ENCODE measurements at places on chromosomes 1 and 21.

GRCh38 chr1:39936724-39937491, 18.0 kb upstream of the MFSD2A start:
- no peak for DNase-seq

DNA sequence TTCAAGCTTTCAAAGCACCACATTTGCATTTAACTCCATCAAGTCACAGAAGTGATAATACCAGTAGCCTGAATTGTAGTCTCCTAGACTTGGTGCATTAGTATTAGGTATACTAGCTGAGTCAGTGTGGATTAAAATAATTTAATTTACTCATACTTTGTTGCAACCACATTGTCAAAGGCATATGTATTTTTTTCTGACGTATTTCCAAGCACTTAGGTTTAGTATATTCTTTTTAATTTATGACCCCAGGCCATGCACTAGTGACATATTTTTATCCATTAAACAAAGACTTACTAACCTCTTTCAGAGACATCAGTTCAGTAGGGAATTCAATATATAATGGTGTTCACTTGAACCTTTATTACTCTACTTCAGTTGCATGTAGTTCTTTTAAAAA, 1894.5 kb downstream of the NCAM2 start:
- DNase-seq: no peak

GRCh38 chr1:56017336-56017735, 562.0 kb downstream of the PLPP3 start:
- DNase-seq: no peak

DNA sequence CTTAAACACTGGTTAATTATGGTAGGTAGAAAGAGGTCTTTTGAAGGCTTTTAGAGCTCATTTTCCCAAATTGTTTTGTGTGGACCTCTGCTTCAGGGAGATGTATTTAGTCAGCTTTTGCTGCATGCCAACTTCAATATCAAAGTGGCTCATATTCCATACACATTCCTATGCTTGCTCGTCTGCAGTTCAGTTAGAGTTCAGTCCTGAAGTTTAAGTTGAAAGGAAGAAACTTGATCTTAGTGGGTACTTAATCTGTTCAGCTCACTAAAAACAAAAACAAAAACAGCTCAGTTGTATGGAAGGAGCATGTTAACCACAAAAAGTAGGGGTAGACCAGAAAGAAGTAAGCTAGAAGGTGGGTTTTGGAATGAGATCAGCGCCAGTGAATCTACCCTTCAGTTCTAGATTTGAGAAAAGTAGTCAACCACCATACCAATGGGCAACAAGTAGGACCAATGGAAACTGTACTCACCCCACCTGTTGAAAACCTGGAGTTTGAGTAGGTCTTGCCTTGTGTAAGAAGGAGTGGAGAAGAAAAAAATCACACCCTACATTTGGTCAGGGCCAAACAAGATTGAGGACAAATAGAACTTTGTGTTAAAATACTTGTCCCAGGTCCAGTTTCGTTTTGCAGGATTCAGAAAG, 58.0 kb downstream of the LEPR start:
- DNase-seq: no peak

DNA sequence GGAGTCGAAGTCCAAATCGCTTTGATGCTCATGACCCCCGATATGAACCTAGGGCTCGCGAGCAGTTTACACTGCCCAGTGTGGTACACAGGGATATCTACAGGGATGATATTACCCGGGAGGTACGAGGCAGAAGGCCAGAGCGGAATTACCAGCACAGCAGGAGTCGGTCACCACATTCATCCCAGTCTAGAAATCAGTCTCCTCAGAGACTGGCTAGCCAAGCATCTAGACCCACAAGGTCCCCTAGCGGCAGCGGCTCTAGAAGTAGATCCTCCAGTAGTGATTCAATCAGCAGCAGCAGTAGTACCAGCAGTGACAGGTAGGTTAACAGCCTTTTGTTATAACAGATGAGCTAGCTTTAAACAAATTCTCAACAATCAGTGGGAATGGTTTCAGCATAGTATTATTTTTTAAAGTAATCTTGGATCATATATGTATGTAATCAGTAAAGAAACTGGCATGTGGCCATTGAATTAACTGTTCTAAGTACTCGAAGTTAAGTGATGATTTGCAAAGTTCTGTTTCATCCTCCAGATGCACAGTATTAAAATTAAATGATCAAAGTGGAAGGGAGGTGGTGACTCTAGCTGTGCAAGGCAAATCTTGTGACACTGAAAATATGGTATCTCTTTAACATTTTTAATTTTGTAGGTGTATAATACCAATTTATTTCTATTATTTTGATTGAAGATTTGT, 29.0 kb downstream of the SPEN start:
- peak; percentile 11 for DNase-seq

GRCh38 chr1:55120538-55120937, 81.2 kb downstream of the PCSK9 start:
- no peak for DNase-seq

DNA sequence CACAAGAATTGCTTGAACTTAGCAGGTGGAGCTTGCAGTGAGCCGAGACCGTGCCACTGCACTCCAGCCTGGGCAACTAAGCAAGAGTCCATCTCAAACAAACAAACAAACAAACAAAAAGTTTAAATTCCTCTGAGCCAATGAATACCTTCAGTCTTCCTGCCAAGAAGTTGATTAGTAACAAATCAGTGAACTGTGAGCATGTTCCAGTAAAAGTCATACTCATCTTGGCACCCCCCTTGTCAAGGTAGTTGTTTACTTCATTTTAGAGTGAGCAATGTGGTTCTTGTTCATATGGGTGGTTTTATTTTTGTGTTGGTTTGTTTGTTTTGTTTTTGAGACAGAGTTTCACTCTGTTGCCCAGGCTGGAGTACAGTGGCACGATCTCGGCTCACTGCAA, 18.0 kb upstream of the SLC2A7 start:
- no peak for DNase-seq

GRCh38 chr1:242813490-242814091, 289.1 kb upstream of the PLD5 start:
- no peak for DNase-seq

- DNase-seq: no peak
Observed at GRCh38 chr1:84851839-84852238, 41.2 kb downstream of the LPAR3 start.

DNA sequence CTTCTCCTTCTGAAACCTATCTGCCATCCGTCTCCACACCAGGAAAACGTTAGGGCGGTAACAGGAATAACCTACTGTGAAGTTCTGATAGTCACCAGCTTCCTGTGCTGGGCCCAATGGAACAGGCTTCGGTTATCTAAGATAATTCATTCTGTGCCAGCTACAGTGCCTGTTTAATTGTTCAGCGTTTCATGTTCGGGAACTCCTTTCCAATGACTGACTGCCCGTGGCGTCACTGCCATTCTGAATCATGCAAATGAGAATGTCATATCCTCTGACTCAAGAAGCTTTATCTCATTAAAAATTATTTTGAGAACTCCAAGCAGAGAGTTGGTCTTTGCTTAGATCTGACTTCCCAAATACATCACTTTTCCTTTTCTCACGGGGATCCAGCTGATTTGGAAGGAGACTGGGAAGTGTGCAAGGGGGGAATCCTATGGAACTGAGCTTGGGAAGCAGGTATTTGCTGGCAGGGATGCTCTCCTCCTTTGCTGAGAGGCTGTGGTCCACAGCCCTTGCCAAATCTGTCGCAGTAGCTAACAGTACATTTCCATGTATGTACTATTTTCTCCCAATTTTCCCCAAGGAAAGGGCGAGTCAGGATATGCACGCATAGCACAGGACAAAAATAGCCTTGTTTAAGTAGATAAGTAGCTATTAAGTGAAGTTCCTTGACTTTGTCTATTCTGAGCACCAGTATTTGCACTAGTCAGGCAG, 358.7 kb downstream of the LTN1 start:
- DNase-seq: no peak

- no peak for DNase-seq
Observed at GRCh38 chr1:79988401-79988800, 981.9 kb upstream of the ADGRL4 start.

DNA sequence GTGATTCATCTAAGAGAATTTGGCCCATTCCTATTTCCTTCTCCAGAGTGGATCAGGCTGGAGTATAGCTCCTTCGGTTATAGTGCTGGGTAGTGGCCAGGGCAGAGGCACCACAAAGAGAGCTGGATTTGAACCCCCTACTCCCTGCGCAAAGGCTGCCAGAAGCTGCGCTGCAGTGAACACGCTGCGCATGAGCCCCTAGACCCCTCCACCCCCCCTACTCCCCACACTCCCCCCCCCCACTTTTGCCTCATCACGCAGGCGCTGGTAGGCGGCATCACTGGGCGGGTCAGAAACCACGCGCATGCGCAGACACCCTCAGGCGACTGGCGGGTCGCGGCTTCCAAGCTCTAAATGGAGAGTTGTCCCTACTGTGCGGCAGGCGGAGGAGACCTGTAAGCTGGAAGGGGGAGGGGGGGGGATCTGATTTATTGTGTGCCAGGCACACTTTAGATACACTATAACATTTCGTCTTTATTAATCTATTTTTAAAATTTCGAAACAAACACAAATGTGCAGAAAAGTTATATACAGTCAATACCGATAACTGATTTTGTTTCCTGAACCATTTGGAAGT, 38.7 kb upstream of the HMGN1 start:
- DNase-seq: peak; percentile 12

DNA sequence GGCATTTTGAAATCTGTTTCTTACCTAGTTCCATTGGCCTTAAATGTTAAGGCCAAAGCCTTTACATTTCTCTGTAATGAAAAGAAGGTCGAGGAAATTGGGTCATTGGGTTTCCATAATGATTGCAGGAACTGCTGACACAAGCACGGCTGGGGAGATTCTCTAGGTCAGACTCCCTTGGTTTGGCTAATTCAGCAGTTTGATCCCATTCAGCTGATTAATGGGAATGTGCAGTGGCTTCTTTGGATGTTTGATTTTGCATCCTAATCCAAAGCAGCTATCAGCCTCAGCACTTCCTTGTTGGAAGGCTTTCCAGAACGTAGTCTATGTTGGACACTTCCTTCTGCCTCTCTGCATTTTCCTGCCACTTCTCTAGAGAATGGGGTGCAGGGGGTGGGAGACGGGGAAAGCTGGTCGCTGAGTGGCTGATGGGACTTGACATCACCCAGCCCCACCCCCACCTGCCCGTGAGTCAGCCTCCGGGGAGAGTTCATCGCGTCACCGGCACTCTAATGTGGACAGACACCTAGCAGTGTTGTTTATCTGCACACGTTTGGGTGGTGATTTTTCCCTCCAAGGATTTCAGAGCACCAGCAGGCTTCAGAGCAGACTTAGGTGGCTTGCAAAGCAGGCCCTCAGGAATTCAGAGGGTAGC, 5.4 kb downstream of the PSEN2 start:
- DNase-seq: no peak

- no peak for DNase-seq
Observed at GRCh38 chr1:153534226-153534924, 1.4 kb downstream of the S100A6 start.

DNA sequence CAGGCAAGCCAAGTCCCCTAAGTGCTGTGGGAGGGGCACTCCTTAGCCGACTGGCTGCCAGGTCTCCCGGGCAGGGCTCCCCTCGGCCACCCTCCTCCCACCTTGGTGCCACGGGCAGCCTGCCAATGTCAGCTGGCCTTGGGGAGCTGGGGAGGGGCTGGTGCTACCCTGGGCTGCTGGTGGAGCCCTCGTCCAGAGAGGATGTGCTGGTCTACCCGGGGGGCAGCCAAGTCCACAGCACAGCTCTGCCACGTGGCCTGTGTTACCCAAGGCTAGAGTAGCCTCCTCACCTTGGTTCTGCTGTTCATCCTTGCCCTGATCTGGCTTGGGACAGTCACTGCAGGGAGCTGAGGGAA, 42.9 kb downstream of the CRYAA start:
- no peak for DNase-seq

GRCh38 chr1:45815667-45816458, 12.5 kb downstream of the MAST2 start:
- DNase-seq: no peak

- no peak for DNase-seq
Observed at GRCh38 chr1:31760471-31761470, 3.4 kb downstream of the ADGRB2 start.

DNA sequence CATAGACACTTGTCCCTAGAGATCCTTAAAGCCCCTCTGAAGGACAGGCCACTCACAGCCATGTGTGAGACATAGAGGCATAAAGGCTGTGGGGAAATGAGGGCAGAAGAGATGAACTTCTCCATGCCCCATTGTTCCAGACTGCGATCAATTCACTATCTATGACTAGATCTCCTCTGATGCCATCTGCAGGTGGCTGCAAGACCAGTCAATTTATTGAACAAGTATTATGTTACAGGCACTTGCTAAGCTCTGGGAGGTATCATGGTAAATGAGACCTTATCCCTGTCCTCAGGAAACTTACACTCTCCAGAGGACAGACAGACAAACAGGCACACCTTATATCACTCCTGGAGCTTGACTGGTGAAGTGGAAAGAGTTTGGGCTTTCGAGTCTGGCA, 22.9 kb downstream of the UBIAD1 start:
- DNase-seq: no peak

- DNase-seq: peak; percentile 7
Observed at GRCh38 chr1:155322571-155322952, 1.9 kb downstream of the RUSC1 start.

- no peak for DNase-seq
Observed at GRCh38 chr1:167666416-167666815, 36.4 kb downstream of the RCSD1 start.

Measured in cerebellar nuclear complex (tissue), 1 donor.